ENCODE measurements at places on chromosomes 6 and 20.
A peak's percentile ranks its signal among the peaks of the same experiment; 100 is the strongest.

DNA sequence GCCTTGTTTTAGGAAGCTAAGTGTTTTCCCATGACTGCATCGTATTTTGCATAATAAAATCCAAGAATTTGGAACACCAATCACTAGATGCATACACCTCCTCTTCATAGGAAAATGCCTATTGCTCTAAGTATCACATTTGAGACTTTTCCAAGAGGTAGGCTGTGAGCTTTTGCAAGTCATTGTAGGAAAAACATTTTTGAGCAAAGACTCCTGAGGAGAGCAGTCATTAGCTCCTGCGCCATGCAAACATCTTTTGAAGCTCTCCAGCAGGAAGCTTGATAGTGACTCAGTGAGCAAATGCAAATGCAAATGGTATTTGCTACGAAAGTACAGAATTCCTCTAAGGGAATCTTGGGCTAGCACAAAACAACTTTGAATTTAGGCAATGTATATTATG lies 750.4 kb downstream of the QKI start:
- no peak for DNase-seq

- DNase-seq, result no peak
Observed at GRCh38 chr6:114272582-114272981, 70.2 kb downstream of the HS3ST5 start.

DNA sequence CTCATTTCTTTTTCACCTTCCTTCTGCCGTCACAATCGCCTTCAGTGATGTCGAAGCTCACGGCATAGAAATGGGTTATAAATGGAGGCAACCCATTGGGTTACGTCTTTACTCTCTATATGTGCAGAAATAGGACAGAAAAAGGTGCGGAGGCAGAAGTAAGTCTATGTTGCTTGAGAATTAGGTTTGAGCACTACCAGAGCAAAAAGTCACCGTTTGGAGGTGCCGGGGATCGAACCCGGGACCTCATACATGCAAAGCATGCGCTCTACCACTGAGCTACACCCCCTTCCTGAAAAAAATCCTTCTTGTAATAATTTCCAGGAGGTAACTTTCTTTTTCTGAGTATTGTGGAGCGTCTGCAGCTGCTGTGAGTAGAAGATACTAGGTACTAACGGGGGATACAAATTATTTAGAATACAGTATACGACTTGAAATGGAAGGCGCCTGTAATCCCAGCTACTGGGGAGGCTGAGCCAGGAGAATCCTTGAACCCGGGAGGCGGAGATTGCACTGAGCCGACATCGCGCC lies 134.2 kb downstream of the TRIM27 start:
- DNase-seq, result peak; percentile 22

GRCh38 chr6:168284187-168284586 lies 35.4 kb downstream of the DACT2 start:
- DNase-seq, result no peak

DNA sequence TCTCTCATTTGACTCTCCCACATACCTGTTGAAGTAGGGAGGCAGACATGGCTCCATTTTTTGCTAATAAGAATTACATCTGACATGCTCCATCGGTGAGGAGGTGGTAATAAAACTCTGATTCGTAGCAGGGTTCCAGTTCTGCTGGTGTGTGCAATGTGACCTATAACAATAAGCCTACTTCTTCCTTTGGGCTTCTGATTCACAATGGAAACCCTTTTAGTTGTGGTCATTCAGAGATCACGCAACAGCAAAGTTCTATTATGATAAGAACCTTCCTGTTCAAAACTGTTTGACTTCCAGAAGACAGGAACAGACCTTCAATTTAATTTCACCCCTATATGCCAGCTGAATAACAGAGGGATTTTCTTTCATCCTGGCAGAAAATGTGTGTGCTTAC lies 31.4 kb upstream of the GSTA4 start:
- DNase-seq, result no peak
